Left kidney (tissue), 8 donors: ENCODE measurements at places on chromosomes 5 and 9. TPM values are rescaled to one million over a fixed set of nuclear protein-coding genes. Genes with fewer than 3 reads are reported as not detected.

DNA sequence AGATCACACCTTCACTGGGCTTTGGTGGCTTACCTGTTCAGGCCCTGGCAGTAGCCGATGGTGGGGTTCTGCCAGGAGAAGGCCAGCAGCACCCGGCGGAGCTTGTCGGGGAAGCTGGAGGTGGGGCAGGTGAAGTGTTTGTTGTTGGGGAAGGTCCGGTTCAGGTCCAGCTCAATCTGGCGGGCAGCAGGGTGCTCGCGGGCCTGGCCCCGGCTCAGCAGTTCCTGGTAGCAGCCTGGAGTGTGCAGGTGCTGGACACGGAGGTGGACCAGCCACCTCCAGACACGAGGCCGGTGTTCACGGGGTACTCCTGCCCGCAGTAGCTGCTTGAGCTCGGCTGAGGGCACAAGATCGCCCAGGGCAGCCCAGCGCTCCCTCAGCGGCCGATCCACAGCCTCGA, 16.2 kb upstream of the CORO2A start:
- DNase-seq = no peak

DNA sequence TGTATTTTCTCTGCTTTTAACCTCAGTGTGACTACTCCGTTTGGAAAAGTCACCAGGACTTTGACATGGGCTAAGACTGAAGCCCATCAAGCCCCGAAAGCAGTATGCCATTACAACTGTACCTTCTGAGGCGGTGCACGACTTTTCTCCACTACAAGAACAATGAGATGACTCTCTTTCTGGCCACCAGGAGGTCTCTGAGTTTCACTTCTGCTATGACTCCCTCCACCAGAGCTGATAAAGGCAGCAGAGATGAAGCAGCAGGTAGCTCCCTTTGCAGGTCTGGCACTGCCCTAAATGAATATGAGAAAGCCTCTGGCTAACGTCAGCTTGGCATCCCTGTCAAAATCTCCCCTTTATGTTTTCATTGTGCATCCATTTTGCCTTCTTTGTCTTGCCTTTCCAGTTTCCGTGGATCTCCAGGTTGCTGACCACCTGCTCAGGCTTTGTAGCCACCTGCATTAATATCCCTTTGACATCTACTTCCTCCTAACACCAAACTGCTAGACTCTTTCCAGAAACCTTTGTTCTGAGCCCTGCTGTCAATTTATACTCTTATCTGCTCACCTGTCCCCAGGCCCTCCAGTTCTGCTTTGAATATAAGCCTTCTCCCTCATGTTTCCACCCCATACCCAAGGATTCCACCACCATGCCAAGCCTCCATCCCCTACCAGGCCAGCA, 221.7 kb downstream of the ZNF608 start:
- no peak for DNase-seq

GRCh38 chr5:75435096-75435495, 76.3 kb downstream of the CERT1 start:
- no peak for DNase-seq

DNA sequence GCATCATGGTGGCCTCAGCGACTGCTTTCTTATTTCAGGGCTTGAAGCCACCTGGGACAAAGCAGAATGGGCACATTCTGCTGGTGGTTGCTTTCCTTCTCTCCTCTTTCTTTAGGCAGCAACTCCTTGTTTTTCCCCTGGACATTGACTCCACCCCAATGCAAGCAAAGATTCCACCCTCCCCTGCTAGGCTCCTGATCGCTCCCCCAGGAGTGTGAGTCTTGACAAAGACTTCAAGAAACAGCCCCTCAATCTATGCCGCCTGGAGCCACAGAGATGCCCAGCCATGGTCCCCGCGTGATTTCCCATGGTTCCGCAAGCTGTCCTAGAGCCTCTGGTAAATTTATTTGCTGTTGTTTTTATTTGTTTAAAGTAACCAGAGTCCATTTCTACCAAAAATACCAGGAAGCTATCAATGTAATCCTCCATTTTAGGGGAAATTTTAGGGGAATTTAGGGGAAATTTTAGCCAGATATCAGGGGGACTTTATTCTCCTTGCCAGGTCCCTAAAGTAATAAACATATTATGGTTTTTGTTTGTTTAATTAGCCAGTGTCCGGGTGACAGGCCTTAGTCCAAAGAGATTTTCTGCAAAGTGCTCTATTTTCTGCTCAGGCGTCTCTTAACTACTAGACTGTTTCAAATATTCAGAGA, 2.3 kb downstream of the KCNMB1 start:
- no peak for DNase-seq

DNA sequence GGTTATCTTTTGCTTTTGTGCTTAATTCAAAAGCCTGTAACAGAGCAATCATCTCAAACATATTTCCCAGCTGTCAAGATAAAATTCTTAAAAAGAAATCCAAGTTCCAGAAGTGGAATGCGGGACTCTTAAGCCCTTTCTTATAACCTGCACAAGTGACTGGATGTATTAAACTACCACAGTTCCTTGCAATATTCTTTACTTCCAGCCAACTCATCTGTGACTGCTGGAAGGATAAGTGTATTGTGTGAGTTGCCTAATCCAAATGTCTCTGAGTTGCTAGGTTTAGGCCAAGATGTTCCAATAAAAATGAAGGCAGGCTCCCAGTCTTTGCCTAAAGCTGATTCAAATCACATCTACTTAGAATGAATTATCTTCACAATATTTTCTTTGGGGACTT, 159.2 kb upstream of the SLC24A2 start:
- DNase-seq = no peak

GRCh38 chr5:57436586-57436985, 46.0 kb downstream of the ACTBL2 start:
- no peak for DNase-seq

Gene PLPP7
- 1.9 TPM for polyA plus RNA-seq

Gene SHC3
- polyA plus RNA-seq = 2.7 TPM

GRCh38 chr5:109006129-109006528, 258.4 kb downstream of the FER start:
- DNase-seq = no peak

DNA sequence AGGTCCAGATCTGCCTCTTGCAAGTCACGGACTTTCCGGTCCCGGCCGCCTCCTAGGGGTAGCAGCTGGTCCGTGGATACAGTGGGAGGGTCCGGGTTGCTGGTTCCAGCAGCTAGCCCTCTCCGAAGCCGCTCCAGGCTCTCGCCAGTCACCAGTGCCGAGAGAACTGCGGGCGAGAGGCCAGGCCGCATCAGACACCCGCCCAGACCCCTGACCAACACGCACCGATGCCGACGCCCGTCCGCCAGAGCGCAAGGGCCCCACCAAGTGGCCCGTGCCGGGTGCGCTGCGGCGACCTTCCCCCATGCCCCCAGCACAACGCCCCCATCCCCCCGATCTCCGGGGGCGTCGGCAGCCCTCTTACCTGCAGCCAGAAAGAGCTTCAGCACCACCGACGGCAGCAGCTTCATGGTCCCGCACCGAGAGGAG, 470 bp downstream of the HBEGF start:
- no peak for DNase-seq

- no peak for DNase-seq
Measured at GRCh38 chr9:87675906-87676515, 49.9 kb upstream of the CTSL start.

DNA sequence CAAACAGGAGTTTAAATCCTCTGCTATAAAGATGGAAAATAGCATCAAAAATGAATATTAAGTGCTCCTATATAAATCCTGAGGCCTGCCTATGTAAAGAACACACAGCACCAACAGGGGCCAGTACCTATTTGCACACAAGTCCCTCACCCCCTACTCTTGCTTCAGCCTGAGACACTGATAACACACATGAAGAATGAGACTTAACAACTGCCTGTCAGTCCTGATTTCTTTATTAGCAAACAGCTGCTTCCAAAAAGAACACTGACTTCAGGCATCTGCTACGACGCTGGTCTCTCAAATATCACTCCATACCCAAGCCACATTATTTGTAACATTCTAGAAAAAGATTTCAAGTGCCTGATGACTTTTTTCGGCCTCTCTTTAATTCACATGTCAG, 55.5 kb downstream of the MYO10 start:
- no peak for DNase-seq

GRCh38 chr5:115096034-115096769, 73.5 kb downstream of the TRIM36 start:
- no peak for DNase-seq

Gene PCDHGA7
- 2.2 TPM for polyA plus RNA-seq

GRCh38 chr5:53481887-53482716, 1.7 kb downstream of the FST start:
- DNase-seq = peak; percentile 25

Gene IFNA21
- not detected for polyA plus RNA-seq

DNA sequence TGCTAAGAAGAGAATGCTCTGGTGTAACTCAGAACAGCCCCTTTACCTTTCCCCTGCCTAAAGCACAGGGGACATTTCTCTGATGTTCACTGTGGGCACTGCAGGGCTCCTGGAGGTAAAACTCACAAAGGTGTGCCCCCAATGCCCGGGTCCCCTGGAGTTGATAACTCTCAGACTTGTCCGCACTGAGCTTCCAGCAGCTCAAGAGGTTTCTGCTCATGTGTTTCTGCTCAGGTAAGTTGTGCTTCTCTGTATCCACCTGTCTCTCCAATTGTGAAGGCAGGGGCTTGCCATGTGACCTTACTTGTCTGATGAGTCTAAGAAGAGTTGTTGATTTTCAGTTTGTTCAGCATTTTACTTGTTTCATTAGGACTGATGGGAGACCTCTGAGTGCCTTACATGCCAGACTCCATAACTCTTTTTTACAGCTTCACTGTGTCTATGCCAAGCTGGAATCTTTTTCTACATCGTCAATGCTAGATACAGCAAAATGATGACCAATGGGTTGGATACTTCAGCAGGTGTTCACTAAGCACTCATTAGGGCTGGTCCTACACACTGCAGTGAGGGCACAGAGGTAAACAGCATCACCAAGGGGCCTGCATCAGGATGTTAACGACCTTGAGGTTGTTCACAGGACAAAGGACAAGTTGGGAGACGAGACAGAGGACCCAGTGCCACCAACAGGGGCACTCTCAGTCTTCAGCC, 56.4 kb downstream of the MRPL36 start:
- no peak for DNase-seq

- DNase-seq = peak; percentile 93
Measured at GRCh38 chr9:129174102-129174723, 3.8 kb downstream of the IER5L start.

Gene KLHL3
- 25.4 TPM for polyA plus RNA-seq

- DNase-seq = no peak
Measured at GRCh38 chr5:10708189-10708944, 52.7 kb downstream of the DAP start.

GRCh38 chr5:178449163-178450070, 140.8 kb downstream of the COL23A1 start:
- no peak for DNase-seq

DNA sequence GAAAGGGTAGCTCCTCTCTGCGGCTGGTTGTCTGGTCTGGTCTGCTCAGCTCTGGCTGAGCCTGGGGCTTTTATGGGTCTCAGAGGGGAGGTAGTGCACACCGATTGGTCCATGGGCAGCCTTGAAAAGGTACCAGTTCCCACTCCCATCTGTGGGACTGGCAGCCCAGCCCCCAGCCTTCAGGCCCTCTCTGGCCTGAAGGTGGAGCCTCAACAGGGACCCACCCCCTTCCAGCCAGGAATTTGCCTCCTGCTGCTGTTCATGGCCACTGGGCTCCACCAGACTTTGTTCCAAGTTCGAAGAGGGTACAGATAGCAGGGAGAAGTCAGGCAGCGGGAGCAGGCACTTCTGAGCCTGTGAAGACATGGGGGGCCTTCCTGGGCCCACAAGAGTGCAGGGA, 165.3 kb upstream of the SLC27A6 start:
- DNase-seq = no peak

DNA sequence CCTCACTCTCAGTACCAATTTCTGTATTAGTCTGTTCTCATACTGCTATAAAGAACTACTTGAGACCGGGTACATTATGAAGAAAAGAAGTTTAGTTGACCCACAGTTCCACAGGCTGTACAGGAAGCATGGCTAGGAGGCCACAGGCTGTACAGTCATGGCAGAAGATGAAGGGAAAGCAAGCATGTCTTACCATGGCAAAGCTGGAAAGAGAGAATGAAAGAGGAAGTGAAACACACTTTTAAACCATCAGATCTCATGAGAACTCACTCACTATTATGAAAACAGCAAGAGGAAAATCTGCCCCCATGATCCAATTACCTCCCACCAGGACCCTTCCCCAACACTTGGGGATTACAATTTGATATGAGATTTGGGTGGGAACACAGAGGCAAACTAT, 698.8 kb downstream of the CDH9 start:
- DNase-seq = no peak

DNA sequence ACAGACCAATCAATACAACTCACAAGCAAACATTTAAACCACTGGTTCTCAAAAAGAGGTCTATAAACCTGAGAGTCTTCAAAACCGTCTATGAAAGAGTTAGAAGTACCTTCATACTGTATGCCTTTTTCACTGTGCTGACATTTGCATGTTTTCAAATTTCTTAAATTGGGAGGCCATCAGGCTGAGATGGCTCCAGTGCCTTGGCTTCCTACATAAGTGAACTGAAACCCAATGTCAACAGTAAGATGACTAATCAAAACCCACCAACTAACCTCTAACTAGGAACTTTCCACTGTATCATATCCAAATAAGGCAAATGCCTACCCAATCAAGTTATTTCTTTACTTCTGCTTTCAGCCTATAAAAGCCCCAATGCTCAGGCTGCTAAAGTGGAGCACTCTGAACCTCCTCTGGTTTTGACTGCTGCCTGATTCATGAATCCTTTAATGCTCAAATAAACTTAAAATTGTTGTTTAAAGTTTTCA, 35.1 kb downstream of the FAM13B start:
- no peak for DNase-seq

DNA sequence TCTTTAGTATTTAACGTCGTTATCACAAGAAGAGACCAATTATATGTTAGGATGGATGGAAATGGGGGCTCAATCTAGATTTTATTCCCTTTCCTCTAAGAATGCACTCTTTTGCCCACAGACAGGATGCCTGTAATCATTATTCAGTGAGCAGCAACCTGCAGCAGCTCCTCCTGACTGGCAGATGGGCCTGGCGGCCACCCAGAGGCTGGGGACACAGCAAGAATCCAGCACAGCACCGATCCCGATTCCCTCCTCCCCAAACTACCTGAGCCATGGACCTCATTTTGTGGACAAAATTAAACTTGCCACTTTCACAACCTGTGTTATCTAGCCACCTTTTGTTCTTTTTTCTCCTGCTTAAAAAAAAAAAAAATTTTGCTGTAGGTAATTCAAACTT, 101.0 kb downstream of the USP20 start:
- DNase-seq = no peak

- DNase-seq = no peak
Measured at GRCh38 chr5:74261866-74262265, 378.7 kb downstream of the ENC1 start.

GRCh38 chr9:126719618-126720031, 85.2 kb upstream of the ZBTB43 start:
- peak; percentile 86 for DNase-seq

Gene SGCD
- polyA plus RNA-seq = 4.0 TPM

GRCh38 chr9:129160712-129161533, 17.1 kb downstream of the IER5L start:
- no peak for DNase-seq

DNA sequence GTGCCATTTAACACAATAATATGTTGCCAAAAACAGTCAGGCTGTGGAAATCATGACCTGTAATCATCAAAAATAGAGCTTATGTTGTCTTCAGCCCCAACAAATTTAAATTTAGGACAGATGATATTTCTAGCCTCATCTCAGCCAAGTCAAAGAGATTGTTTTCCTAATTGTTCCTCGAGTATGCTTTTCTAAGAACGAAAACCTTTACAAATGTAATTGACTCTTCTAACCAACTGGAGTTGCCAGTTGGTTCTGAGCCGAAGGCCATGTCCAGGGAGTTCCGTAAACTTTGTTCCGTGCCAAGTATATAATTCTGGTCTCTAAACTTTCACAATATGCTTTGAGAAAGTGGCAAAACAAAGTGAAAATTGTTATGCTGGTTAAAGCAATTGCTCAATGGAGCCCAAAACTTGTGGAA, 160.8 kb downstream of the CEMIP2 start:
- DNase-seq = no peak
